ENCODE measurements at places on chromosomes 12 and 14.
A peak's percentile ranks its signal among the peaks of the same experiment; 100 is the strongest.

GRCh38 chr12:42496886-42497285 is 92.7 kb downstream of the PRICKLE1 start:
- DNase-seq = no peak

- DNase-seq = no peak
Observed at GRCh38 chr14:105215602-105216001, 32.7 kb upstream of the BTBD6 start.

GRCh38 chr12:124039276-124039675 is 66.3 kb downstream of the ZNF664 start:
- no peak for DNase-seq

GRCh38 chr14:30354439-30354838 is 204.5 kb upstream of the G2E3 start:
- no peak for DNase-seq

DNA sequence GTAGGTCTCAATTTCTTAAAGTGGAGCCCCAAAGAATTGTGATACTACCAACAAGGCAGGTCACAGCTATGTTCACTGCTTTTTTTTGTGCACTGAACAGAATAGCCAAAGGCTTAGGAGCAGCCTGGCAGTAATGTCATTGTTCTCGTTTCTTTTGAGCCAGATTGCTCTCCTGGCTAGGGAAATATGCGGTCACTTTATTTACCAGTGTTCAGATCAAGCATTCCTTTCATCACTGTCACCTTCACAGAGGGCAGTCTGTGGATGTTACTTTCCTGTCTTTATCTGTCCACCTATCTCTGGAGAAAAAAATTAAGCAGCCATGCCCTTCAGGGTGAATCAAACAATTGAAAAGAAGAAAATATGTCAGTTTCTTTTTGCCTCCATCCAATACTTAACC is 159.6 kb downstream of the BTG1 start:
- no peak for DNase-seq

DNA sequence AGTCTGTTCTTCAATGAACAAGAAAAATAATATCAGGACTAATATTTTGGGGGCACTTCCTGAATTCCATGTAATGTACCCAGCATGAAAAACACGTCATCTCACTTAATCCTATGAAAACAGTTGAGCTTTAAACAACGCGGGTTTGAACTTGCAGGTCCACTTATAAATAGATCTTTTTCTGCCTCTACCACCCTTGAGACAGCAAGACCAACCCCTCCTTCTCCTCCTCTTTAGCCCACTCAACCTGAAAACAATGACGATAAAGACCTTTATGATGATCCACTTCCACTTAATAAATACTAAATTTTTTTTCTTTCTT is 203.9 kb upstream of the KRR1 start:
- no peak for DNase-seq

- no peak for DNase-seq
Observed at GRCh38 chr12:6284273-6284672, 26.2 kb upstream of the PLEKHG6 start.

GRCh38 chr12:2490831-2491230 is 303.9 kb upstream of the FKBP4 start:
- DNase-seq = peak; percentile 15

GRCh38 chr14:67079846-67080245 is 109.4 kb upstream of the GARIN2 start:
- no peak for DNase-seq

DNA sequence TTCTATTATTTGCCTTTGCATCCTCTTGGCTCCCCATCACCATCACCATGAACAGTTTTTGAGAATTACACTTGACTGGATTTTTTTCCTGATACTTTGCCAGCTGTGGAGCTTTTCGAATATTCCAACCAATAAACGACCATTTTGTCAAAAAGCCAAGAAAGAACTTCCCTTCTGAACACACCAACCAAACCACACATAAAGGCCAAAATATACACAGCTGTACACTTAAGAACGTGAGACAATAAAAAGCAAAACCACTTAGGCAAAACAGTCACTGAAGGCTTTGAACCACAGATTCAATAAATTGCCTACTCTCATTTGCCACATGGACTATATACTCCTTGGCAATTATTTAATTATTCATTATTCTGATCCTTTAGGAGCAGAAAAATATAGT is 1.1 kb downstream of the C14orf93 start:
- no peak for DNase-seq

GRCh38 chr14:57820581-57820980 is 45.3 kb downstream of the SLC35F4 start:
- no peak for DNase-seq

GRCh38 chr12:102954134-102954533 is 3.3 kb upstream of the ASCL1 start:
- no peak for DNase-seq

DNA sequence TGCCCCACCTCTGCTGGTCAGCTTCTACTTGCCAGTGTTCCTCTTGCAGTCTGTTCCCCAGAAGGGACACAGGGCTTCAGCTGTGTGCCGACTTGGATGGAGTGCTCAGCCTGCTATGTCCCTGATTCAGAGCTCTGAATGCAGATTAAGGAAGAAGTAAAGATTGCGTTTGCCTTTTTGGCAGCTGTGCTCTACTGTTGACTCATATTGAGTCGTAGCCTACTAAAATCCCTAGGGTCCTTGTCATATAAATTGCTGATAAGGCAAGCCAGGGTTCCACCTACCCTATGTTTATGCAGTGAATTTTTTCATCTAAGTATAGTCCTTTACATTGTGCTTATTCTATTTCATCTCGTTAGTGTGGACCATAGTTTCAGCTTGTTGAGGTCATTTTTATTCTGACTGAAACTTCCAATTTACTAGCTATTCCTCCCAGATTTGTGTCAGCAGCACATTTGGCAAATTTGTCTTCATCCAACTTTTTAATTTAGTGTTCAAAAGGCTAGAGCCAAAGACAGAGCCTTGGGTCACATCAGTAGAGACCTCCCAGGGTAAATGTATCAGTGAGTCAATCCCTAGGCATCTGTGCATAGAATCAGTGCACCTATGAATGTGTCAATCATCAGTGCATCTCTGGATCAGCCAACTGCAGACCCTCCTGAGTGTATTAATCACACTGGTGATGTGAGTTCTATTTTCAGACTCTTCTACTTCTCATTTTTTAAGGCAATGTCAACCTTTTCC is 31.9 kb downstream of the CACNA1C start:
- no peak for DNase-seq

DNA sequence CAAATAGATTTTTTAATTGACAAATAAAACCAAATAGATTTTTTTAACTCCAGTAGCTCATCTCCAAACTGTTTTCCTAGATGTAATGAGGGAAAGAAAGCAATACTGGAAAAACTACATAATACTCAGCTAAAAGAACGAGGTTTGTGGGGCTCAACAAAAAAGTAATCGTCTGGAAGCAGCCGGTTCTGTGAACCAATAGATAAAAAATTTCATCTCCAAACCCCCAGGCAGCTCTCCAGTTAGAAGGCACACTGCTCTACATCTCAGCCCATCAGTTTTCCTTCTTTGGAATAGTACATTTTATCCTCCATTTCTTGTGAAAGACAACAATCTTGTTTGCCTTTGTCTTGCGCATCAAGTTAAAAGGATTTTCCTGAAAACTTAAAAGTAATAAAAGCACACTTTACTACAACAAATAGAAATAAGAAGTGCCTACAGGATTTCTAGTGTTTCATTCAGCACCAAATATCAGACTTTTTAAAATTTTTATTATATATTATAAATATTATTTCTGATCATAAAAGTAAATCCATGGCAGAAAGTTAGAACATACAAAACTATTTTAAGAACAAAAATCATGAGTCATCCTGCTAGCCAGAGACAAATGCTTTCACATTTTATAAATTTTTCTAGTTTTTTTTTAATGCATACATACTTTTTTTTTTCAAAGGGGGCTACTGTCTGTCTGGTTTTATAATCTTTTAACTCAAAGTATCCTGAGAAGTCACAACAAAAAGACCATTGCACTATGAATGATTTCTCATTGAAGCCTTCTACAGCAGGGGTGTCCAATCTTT is 67.7 kb downstream of the EPS8 start:
- DNase-seq = no peak

- no peak for DNase-seq
Observed at GRCh38 chr14:104397956-104398355, 181.6 kb upstream of the C14orf180 start.

- no peak for DNase-seq
Observed at GRCh38 chr12:56061982-56062381, 18.0 kb upstream of the ERBB3 start.

DNA sequence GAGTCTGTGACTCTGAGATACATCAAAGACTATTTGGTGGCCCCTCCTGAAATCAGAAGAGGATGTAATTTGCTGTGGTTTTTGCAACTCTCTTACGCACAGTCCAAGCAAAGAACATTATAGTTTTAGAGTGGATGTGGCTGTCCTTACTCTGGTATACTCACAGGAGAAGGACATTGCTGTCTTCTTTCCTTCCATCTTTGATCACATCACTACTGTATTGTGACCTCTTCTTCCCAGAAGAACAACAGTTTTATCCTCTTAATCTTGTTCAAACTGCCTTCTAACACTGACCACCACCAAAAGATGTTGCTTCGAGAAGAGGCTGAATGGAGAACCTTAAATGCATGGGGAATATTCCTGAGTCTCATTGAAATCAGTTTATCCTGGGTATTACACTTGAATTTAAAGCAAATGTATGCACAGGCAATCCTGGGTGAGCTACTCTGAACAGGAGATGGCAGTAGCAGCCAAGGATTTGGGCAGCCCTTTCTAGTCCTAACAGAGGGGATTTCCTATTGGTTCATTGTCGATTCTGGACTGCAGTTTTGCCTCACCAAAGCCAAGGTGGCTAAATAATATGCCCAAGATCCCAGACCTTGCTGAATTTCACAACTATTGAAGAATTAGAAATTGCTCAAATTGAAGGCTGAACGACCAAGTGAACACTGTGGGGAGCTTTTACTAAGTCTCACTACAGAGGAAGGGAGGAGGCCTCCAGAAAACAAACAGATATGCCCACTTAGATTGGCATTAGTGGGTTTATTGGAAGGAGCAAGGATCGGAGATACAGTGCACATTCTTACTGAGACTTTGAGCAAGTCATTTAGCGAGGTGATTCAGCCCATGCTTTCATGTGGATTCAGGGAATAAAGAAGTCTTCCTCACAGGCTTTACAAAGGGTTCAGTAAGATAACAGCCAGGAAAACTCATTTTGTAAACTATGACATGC is 282.8 kb downstream of the PAWR start:
- no peak for DNase-seq

GRCh38 chr12:51922762-51923505 is 15.6 kb downstream of the ACVRL1 start:
- DNase-seq = peak; percentile 70

DNA sequence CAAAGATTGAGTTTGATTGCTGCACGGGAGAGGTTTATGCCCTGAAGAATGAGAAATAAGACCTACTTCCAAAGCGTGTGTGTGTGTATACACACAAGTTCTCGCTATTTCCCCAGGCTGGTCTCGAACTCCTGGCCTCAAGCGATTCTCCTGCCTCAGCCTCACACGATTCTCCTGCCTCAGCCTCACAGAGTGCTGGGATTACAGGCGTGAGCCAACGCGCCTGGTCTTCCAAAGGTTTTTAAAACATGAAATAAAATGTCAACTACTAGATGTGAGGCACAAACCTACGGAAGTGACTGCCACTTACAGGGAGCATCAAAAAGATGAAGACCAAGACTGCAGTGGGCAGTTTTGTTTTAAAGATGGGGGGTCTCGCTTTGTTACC is 622 bp upstream of the WASHC3 start:
- no peak for DNase-seq

DNA sequence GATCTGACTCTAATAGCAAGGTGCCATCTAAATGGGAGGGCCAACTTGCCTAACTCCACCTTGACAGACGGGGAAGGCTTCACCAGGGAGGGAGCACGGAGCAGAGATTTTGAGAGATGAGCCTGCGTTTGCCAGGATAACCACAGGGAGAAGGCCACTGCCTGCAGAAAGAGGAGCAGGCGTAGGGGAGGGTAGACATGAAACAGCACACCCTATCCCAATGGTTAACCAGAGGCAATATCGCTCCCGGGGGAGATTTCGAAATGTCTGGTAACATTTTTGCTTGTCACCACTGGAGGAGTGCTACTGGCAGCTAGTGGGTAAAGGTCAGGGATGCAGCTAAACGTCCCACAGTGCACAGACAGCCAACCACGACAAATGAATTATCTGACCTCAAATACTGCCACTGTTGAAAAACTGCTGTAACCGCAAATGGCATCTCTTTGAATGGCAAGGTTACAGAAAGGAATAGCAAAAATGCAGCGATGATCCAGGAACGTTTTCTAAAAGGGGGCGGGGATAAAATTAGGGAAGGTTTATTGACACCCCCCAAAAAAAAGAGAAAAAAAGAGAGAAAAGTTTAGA is 126.0 kb upstream of the ATF7IP start:
- no peak for DNase-seq

- DNase-seq = no peak
Observed at GRCh38 chr12:4203772-4204376, 69.7 kb upstream of the CCND2 start.

DNA sequence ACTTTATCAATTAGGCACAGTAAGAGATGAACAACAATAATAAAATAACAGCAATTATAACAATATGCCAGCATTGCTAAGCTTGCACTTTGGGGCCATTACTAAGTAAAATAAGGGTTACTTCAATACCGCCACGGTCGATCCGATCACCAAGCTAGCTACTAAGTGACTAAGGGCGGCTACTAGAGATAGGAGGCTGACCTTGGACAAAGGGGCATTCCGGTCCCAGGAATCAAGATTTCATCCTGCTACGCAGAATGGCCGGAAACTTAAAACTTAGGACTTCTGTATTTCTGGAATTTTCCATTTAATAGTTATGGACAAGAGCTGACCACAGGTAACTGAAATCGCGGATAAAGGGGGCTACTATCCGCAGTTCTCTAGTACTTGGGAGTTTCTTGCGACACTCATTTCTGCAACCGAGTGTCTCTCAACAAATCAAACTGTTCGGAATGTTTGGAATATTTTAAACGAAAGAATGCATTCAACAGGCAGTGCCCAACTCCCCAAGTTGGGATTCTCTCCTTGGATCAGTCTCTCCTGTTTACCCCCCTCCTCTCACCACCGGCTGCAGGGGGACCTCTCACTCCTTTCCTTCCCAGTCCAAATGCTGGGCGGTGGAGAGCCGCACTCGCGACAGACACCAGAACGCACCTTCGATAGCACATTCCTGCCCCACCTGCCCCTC is 650 bp downstream of the HEBP1 start:
- no peak for DNase-seq

- DNase-seq = no peak
Observed at GRCh38 chr14:69036757-69037506, 57.8 kb upstream of the ACTN1 start.

DNA sequence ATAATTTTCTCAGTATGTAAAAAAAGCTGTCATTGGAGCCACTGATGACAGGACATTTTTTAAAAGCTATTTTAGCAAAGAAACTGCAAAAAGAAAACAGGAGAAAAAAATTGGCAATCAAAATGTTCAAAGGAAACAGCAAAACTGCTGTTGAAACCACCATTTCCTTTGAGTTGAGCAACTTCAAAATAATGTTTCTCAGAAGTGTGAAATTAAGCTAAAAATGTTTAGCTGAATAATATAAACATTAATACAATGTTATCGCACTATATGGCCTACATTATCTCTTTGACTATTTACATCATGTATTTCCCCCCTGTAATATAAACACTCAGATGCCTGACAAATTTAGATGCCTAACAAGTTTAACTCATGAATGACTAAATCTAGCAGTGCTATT is 23.4 kb upstream of the GLIPR1 start:
- DNase-seq = no peak
